ENCODE measurements at places on chromosomes 6 and 20.

DNA sequence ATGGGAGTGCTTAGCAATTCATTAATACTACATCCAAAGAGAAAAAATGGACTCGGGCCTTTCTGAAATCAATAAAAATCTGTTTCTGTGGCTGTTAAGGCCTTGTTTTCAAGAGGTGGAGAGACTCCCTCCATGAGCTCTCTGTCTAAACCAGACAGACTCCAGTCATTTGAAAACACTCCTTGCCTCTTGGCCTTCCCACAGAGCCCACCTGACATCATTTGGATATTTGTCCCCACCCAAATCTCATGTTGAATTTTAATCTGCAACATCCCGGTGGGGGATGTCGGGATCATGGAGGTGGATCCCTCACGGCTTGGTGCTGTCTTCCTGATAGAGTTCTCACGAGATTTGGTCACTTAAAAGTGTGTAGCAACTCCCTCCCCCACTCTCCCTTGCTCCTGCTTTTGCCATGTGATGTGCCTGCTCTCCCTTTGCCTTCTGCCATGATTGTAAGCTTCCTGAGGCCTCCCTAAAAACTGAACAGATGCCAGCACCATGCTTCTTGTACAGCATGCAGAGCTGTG lies 226.3 kb downstream of the TBXT start:
- no peak for DNase-seq

DNA sequence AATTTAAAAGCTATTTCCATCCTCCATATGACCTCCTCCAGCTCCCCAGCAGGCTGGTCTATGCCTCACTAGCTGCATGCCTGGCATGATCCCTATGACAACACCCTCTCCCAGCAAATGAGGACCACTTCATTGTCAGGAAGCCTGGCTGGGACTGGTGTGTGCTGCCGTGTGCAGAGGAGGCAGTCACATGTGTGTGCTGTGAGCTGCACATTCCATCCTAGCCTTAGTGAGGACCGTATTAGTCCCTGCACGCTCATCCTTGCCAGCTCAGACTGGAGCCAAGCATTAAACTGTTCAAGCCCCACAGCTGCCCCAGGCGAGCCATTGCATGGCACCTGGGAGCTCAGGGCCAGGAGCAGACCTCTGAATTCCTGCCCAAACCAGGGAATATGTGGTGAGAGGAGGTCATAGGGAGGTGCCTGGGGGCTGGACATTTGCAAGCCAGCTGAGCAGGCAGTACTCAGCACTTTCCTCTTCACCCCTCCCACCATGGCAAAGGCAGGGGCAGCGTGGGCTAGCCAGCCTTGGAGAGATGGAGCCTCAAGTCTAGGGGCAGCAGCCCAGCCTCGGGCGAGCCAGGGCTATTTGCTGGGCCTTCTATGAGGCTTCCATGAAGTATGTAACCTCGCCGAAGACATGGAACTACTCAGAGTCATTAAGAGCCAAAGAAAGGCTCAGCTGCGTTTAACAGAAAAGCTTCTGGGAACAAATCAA lies 8.7 kb upstream of the CCN5 start:
- no peak for DNase-seq

DNA sequence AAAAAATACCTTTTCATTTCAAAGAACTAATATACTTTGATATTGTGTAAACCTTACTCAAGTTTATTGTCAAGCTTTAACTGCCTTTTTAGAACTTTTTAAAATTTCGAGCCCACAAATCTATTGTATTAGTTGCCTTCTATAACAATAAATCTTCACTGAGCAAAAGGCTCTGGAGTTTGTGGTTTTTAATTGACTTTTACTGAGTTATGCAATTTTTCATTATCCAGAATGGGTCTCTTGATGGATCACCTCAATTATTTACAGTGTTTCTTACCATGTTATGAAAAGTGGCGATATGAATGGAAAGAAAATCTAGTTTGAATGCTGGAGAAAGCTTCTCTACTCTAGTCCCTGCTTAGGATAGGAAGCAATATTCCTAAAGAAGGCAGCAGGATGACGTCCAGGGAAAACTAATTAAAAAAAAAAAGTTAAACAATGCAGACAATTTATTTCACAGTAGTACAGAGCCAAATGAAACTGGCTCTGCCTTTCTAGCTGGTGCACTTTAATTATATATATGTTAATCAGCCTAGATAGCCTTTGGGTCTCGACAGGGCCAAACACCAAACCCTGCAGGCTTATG lies 5.0 kb downstream of the ID4 start:
- no peak for DNase-seq

- no peak for DNase-seq
Observed at GRCh38 chr6:166853371-166854325, 102.7 kb downstream of the RNASET2 start.

GRCh38 chr6:139539852-139540251 lies 165.4 kb upstream of the CITED2 start:
- no peak for DNase-seq

DNA sequence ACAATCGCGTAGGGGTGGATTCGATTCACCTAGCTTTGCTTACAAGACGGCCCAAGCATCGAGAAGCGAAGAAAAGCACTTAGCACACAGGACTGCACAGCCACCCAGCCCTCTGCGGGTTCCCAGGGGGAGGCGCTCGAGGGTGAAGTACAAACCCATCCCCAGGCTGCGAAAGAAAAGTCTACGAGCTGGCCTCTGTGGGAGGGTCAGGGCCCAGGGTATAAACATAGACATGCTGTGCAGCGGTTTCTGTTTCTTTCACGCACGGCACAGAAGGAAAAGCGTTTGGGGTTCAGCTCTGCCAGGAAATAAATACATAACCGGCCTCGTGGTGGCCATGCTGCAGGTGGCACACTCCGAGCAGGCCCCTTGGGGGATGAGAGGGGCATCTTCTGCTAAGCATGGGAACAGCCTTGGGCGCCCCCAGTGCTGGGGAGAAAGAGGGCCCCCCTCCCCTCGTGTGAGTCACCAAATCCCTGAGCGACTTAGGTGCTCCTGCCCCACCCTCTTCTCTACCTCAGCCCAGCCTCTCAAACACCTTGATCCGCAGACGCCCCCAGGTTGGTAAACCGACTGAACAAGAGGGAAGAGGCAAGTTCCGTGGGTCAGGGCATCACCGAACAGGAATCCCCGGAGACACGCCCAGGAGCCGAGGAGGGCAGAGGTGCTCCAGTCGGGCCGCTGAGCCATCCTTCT lies 91.6 kb upstream of the RIPOR2 start:
- DNase-seq, result peak; percentile 65

- DNase-seq, result no peak
Observed at GRCh38 chr20:62816031-62816883, 593 bp upstream of the COL9A3 start.

GRCh38 chr6:122845916-122846612 lies 57.0 kb downstream of the SMPDL3A start:
- no peak for DNase-seq

DNA sequence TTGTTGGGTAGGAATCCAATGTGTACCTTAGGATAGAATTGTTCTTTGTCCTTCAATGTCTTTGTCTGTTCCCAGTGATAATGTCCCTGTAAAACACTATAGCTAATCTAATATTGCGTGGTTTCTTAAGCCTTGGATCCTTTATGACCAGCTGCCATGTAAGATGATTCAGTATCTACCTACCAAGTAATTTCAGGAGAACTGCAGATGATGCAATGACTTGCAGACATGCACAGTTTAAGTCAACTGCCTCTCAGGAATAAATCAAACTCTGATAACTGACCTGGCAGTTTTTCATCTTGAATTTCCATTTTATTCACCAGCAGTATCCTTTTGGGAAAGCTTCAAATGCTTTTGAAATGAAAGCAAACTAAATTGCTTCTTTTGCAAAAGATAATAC lies 157.8 kb downstream of the TPBG start:
- DNase-seq, result no peak

Measured in naive thymus-derived CD4-positive, alpha-beta T cell (primary cell).